Stimulated activated CD4-positive, alpha-beta T cell treated with anti-CD3 and anti-CD28 coated beads, Interleukin-12 subunit alpha, Interleukin-12 subunit beta, amount 100 ng/mL, for 48 hours (primary cell): ENCODE measurements at places on chromosomes 2 and 18.

DNA sequence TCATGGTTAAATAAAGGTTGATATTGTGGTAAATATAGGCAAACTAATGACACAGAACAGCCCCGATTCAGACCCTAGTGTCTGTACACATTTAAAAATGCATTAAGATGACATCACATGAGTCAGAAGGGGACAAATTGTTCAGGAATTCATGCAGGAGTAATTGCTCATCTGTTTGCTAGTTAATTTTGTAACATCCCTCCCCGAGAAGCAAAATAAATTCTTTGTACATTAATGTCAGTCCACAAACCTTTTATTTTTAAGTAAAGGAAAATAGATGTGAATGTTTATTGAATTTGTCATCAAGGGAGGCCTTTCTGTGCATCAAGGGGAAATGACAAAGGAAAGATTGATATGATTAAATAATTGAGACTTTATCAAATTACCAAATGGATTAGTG, 69.9 kb downstream of the SH3BP4 start:
- DNase-seq = no peak

GRCh38 chr2:137677466-137677865, 286.8 kb upstream of the HNMT start:
- no peak for DNase-seq

GRCh38 chr18:76977684-76978232, 154.8 kb downstream of the MBP start:
- DNase-seq = no peak

GRCh38 chr2:113278073-113278741, 514 bp downstream of the PAX8 start:
- no peak for DNase-seq

- no peak for DNase-seq
Measured at GRCh38 chr2:102273619-102274211, 37.6 kb upstream of the IL1RL1 start.

- DNase-seq = no peak
Measured at GRCh38 chr2:204913312-204913711, 368.0 kb downstream of the PARD3B start.

DNA sequence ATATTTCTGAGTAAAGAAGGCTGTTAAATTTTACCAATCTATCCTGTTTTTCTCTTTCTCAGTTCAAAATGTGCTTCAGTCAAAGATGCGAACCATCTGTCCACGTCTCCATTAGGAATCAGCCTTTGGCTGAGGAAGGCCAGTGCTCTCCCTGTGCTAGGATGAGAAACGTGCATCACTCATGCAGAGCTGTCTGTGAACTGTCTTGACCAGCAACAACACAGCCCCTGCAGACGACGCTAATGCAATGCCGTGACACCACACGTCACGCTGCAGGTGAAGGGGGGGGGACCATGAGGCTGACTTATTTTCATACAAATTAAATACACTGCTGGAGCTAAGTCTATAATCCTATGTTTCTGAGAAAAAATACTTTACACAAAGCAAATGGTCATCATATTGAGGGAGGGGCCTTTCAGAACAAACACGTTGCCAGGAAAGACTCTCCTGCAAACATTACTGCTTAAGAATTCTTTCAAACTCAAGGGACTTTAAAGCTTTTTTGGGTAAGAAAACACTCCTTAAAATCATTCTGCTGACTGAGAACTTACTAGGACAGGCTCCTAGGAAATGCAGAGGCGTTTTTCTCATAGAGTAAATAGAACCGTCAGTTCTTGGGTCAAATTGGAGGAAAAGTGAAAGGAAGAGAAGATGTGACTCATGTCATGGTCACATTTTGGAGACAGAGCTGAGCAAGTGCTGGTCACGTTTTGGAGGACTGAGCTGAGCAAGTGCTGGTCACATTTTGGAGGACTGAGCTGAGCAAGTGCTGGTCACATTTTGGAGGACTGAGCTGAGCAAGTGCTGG, 97.0 kb downstream of the MBP start:
- DNase-seq = no peak
